OCI-LY7 (cell line): ENCODE measurements at places on chromosomes 3 and 15. TPM values are rescaled to one million over a fixed set of nuclear protein-coding genes. Genes with fewer than 3 reads are reported as not detected.

Gene COMMD4
- total RNA-seq, result 120 and 133 TPM in 2 replicates

Gene LINGO1
- total RNA-seq, result not detected in 2 replicates

Gene LRTM1
- total RNA-seq, result not detected in 2 replicates

Gene FSD2
- 0.28 and 0.32 TPM in 2 replicates for total RNA-seq

Gene FYTTD1
- total RNA-seq, result 49.2 and 57.8 TPM in 2 replicates

Gene VPS13C
- total RNA-seq, result 60.6 and 66.8 TPM in 2 replicates

Gene POC1A
- 41.0 and 46.2 TPM in 2 replicates for total RNA-seq

Gene NANOGP8
- not detected in 2 replicates for total RNA-seq

Gene MOBP
- not detected in 2 replicates for total RNA-seq

Gene RUBCN
- total RNA-seq, result 48.4 and 56.7 TPM in 2 replicates

Gene RAB43
- total RNA-seq, result 10.4 and 14.1 TPM in 2 replicates

Gene SNTN
- total RNA-seq, result not detected in 2 replicates

Gene GPR62
- not detected in 2 replicates for total RNA-seq
